ENCODE measurements at places on chromosomes 7 and 10.

- no peak for DNase-seq
Observed at GRCh38 chr7:150924369-150924781, 53.7 kb downstream of the KCNH2 start.

DNA sequence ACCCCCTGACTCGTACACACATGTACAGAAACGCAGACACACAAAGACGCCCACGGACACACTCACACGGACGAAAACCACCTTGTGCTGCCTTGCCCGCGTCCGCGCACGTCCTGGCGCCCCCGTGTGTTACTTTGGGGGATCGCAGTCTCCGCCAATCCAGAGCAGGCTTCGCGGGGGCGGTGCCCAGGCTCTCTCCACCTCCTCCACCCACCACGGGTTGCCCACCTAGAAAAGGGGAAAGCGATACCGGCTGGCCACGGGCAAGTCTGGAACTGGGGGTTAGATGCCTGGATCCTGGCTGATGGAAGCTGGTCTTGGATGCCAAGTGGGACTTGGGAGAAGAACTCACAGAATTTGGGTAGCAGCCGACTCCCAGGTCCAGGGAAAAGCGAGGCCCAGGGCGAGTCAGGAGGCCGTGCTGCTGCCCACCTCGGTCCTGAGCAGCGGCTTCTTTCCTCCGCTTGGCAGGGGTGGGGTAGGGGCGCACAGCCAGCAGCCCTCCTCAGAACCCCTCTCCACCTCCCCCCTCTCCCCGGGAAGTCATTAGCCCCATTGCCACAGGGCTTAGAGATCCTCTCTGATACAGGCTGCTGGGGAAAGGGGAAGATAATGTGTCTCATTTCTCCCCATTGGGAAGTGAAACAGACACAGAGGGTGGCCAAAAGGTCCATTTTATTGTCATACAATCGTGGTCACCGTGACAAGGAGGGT lies 4.6 kb upstream of the VGF start:
- no peak for DNase-seq

DNA sequence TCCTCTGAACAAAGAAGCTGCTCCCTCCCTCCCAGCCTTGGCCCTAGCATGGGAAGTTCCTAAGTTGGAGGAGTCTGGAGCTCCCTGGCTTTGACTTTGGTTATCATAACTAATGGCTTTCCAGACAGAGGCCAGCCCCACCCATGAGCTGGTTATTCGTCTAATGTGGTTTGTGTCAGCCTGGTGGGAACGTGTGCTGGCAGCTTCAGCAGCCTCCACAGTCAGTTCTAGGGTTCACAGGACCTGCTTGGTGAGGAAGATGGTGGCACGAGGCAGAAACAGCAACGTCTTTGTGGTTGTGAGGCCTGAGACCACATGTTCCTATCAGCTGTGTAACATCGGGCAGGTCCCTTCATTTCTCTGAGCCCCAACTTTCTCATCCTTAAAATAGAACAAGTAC lies 103.1 kb downstream of the PAXIP1 start:
- no peak for DNase-seq

DNA sequence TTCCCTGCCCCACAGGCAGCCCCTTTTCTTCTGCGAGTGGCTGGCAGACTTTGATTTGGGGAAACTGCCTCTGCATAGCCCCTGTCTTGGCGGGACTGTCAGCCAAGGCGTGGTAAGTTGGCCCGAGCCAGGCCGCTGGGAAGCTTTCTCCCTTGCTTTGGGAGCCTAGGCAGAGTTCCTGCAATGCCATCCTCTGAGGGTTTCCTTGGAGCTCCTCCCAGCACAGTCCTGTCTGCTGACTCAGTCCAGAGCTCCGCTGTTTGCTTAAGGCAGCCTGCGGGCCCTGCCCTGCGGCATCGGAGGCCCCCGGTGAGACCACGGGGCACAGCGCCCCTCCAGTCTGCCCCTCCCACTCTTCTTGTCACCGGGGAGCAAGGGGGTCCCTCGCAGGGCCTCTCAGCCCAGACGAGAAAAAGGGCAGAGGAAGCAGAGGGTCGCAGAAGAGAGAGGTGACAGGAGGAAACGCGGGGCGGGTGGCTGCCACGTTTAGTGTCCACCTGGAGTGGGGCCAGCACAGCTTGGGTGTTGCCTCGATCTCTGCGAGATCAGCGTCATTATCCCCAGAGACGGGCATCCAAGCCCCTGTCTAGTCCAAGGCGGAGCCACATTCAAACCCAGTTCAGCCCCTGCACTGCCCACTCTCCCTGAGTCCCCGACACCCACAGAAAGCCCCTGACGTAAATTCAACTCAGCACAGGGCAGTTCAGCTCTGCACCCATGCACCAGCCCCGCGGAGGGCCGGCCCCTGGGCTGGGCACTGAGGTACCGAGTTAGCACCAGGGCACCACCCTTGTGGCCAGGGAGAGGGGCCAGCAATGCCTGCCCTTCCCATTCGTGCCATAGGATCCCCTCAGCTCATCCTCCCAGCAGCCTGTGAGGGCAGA lies 59.0 kb upstream of the CHST15 start:
- no peak for DNase-seq

DNA sequence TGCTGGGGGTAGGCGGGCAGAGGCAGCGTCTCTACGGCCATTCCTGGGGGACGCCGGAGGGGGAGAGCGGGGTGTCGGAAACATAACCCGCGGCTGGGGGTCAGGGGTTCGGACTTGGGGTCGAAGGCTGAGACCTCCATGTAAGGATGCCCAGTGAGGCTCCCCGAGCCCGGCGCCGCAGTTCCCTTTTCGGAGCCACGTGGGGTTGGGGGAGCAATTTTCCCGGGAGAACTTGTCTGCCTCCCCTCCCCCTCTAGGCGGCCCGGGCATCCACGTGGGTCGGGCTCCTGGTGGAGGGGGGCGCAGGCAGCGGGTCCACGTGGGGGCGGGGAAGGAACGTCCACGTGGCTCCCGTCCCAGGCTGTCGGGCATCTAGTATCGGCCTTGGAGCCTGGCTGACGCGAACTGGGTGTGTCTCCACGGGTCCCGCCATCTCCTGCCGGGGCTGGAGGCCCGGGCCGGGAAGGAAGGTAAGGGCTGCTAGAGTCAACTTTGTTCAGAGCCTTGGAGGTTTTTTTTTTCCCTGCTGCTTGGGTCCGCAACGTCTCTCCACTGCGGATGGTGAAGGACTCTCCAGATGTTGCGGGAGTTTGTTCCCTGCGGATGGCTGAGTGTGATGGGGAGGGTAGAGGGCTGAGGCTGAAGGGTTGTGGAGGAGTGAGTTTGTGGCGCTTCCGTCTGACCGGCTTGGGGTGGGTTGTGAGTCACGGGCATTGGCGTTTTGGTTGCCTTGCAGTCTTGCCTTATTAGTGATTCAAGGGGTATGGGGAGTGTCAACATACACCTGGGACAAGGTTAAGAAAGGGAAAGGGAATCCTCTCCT lies 744 bp downstream of the PPRC1 start:
- DNase-seq, result no peak

- DNase-seq, result no peak
Observed at GRCh38 chr10:3478153-3478552, 305.6 kb upstream of the PITRM1 start.

DNA sequence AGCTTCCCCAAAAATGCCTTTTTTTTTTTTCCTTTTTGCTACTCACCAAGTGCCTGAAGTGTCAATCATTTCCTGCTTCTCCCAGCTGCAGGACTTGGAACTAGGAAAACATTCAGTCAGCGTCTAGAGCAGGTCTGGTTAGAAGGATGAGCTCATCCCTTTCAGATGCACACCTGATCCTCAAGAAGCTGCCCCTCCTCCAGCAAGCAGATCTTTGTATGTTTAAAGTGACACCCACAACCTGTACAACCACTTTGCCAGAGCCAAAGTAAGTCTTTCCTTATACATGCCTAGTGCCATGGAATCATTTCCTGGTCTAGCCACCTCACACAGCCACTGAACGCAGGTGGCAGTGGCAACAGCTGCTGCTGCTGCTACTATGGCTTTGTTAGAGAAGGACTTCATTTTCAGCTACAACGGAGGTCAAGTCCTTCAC lies 10.4 kb upstream of the USP54 start:
- no peak for DNase-seq

- DNase-seq, result no peak
Observed at GRCh38 chr10:5776881-5777197, 36.4 kb downstream of the GDI2 start.

DNA sequence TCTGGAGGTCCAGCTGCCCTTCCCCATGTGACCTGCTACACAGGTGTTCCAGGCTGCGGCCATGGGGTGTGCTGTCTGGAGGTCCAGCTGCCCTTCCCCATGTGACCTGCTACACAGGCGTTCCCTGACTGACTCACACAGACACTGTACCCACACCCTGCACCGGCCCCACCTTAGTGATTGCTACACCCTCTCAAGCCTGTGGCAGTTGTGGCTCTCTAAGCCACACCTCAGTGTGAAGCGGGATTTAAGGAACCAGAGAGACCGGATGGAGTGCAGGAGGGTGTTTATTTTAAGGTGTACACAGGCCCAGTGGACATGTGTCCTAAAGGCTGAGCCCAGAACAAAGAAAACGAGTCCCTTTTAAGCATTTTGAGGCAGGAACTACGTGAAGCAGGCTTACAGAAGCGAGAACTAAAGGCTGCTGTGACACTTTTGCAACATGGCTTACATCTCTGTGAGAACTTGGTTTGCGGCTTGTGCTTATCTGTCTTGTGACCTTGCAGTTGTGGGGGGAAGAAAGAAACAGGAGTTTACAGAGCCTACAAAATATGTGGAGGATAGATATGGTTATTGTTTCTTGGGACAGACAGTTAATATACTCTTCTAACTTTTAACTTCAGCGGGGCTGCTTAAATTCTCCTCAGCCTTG lies 326.4 kb downstream of the PAXIP1 start:
- DNase-seq, result no peak

DNA sequence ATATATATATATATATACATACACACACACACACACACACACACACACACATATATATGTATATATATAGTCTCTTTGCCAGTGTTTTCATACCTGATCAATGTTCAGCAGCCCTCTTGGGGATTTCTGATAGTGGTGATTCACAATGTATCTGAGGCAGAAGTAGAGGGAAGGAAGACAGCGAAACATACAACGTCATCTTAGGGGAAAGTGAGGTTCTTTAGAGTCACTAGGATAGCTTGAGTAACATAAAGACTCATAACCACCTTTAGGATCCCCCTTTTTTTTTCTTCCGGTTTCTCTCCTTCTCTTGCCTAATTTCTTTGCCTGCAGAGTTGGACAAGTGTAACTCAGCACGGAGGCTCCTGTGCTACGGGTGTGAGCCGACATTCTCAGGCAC lies 56.6 kb downstream of the PODXL start:
- no peak for DNase-seq

DNA sequence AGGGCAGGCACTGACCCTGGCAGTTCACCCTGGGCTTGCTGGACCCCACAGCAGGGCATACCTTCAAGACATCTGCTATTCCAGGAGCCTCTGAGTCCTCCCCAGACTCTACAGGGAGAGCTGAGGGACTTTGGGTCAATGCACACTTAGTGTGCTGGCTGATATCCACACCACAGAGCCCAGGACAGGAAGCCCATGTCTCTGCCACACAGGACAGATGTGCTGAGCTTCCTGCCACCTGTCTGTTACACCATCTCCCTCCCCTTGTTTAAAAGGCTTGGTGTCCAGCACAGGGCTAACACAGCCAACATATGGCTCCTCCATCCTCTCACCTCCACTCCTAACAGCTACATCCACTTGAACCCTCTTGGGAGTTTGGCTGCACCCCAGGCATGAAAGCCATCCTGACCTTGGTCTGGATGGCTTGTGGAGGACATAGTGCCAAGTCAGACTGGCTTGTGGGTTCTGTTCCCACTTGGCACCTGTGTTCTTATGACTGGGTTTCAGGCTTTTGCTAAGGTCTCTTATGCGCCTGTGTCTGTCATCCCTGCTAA lies 529.8 kb downstream of the GALNT17 start:
- DNase-seq, result no peak

DNA sequence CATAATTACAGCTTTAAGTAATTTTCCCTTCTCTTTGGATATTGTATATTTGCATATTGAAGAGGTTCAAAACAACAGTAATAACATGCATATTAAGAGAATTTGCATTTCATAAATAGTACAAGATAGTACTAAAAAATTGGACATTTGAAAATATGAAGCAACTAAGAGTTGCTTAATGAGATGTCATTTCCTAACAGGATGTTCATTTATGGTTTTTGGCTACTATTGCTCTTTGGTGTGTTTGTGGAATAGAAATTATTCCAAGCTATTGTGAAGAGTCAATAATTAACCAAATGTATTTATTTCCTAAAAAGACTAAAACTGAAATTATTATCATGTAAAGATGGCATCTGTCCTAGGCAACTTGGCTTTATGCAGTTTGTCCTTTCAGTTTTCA lies 4.1 kb upstream of the SGCE start:
- DNase-seq, result no peak

- DNase-seq, result no peak
Observed at GRCh38 chr7:66277492-66277891, 72.4 kb downstream of the TPST1 start.

DNA sequence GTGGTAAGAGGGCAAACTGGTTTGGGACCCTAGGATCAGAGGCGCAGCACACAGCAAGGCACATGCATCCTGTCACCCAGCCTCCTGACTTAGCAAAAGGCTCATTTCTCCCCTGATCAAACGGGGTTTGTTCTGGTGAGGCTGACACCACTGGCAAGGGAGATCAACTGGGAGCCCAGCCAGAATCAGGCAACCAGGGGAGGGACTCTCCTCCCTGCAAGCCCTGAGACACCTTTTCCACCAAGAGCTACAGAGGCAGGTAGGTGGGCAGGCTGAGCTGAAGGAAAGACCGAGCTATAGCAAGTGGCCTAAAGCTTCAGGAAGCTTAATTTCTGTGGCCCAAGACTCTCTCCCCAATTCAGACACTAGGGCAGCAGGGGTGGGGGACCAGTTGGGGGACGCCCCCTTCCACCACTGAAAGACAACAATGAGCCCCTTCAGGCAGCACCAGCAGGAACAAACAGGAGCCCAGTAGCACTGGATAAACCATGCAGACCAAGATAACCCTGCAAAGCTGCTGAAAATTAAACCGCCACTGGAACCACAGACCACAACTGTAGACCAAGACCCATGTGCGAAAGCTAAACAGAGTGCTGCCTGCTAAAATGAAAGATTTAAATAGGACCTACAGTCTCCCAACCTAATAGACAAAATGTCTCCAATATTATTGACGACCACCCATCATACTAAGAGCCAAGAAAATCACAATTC lies 27.1 kb upstream of the SAR1A start:
- no peak for DNase-seq

GRCh38 chr7:74182453-74183090 lies 8.4 kb downstream of the EIF4H start:
- no peak for DNase-seq

DNA sequence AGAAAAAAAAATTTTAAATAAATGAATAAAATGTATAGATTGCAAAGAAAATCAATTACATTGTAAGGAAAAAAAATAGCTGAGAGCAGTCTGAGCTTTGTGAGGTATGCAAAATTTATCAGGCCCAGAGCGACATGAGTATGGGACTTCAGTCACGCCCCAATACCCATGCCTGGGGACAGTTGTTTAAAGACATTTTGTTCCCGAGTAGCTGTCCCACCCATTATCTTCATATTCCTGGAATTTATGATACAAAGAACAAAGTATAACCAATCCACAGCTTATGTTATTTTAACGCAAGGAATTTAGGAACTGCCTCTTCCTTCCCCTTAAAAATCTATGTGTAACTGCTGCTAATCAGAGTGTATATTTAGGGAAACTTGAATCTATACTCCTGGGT lies 1.6 kb upstream of the PON2 start:
- DNase-seq, result no peak

Data from esophagus squamous epithelium (tissue), 5 donors.